ENCODE measurements at places on chromosomes 12 and 14. TPM values are rescaled to one million over a fixed set of nuclear protein-coding genes. Genes with fewer than 3 reads are reported as not detected.

DNA sequence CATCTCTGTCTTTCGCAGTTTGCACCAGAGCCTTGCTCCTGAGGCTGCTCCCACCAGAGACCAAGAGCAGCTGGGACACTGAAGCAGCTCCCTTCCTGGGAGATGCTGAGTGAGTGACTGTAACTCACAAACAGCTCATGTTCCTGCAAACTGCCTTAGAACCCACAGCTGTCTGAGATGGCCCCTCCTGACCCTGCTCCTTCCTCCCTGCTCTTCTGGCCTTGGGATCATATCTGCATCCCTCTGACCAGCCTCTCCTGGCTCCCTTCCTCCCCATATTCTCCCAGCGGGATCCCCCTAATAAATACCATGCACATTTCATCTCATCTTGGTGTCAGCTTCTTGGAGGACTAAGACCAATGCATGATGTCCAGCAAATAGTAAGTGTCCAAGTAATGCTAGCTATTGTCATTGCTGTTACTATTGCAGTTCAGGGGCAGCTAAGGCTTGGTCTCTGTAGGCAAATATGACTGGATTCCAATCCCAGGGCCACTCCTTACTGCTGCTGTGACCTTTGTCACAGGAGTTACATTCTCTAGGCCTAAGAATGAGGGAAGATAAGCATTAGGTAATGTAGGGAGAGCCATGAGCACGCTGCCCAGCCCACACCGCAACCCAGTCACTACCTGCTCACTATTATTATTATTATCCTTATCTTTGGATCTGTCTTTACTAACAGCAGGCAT lies 47.9 kb downstream of the SYNE3 start:
- H3K36me3 ChIP-seq: peaks cover 35% of the 10 kb centered on the region
- no peaks in the 10 kb centered on the region for H3K4me1 ChIP-seq
- peak overlapping the region; percentile 47 for H3K27ac ChIP-seq
- no peak for DNase-seq
- no peak overlapping the region for H3K4me3 ChIP-seq

GRCh38 chr12:124294780-124295341 lies at the start of gene RFLNA:
Gene RFLNA (plus strand): TSS chr12:124295093. CDS start chr12:124295430, 337 bp downstream.
- no peak within 1 kb of the TSS for H3K4me3 ChIP-seq
- H3K27ac ChIP-seq: no peak within 1 kb of the TSS
- no peak for DNase-seq
- peaks cover 21% of the 10 kb centered on the region for H3K4me1 ChIP-seq
- H3K36me3 ChIP-seq: no peaks in the 10 kb centered on the region

Gene OSGEP
- total RNA-seq: 30.1 TPM

DNA sequence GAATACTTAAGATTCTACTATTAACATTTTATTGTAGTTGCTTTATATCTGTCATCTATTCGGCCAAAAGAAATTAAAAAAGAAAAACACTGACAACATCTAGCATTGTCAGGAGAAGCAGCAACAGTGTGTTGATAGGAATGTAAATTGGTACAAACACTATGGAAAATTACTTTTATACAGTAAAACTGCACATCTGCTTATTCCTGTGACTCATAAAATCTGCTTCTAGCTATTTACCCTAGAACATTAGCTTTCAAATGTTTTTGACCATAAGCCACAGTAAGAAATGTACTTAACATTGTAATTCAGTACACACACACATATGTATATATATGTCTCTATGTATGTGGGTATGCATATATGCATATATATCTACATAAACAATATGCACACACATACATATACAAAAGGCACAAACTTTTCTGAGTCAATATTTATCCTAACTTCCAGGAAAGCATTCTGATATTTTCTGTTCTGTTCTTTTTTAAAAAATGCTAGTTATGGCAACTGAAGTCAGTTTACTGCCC lies 278.9 kb upstream of the GARIN2 start:
- no peak overlapping the region for H3K27ac ChIP-seq
- DNase-seq: no peak
- no peaks in the 10 kb centered on the region for H3K27me3 ChIP-seq
- H3K36me3 ChIP-seq: no peaks in the 10 kb centered on the region
- H3K4me3 ChIP-seq: no peak overlapping the region

DNA sequence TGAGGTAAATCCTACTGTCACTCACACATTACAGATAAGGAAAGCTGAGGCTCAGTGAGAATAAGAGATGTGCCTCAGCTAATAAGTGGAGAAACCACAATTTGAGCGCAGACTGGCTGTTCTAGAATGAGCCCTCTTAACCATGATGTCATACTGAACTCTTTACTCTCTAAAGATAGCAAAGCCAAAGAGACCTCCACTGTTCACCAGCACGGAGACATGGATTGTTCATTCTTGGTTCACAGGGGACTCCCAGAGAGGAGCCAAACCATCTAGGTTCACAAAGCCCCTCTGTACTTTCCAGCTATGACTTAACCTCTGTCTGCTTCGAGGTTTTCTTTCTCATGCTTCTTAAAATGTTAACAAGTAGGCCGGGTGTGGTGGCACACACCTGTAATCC lies 32.7 kb upstream of the YARS2 start:
- peaks cover 34% of the 10 kb centered on the region for H3K36me3 ChIP-seq
- H3K27ac ChIP-seq: no peak overlapping the region
- H3K4me3 ChIP-seq: no peak overlapping the region
- H3K27me3 ChIP-seq: no peaks in the 10 kb centered on the region
- no peak for DNase-seq
- H3K4me1 ChIP-seq: no peaks in the 10 kb centered on the region

- H3K27ac ChIP-seq: no peak overlapping the region
- H3K4me1 ChIP-seq: no peaks in the 10 kb centered on the region
- no peak for DNase-seq
- H3K36me3 ChIP-seq: no peaks in the 10 kb centered on the region
- no peaks in the 10 kb centered on the region for H3K27me3 ChIP-seq
These were observed 32.5 kb downstream of the KRT76 start for GRCh38 chr12:52744493-52745156.

Data from right atrium auricular region (tissue), 2 donors.